ENCODE measurements at places on chromosomes 3 and 15. TPM values are rescaled to one million over a fixed set of nuclear protein-coding genes. Genes with fewer than 3 reads are reported as not detected.

GRCh38 chr3:177812492-177812891 lies 615.2 kb upstream of the TBL1XR1 start:
- DNase-seq: no peak

DNA sequence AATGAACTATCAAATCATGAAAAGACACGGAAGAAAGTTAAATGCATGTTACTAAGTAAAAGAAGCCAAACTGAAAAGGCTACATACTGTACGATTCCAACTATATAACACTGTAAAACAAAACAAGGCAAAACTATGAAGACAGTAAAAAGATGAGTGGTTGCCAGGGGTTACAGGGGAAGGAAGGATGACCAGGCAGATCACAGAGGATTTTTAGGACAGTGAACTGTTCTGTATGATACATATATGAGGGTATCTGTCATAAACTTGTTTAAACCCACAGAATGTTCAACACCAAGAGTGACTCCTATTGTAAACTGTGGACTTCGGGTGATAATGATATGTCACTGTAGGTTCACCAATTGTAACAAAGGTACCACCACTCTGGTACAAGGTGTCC lies 60.6 kb downstream of the CHSY1 start:
- DNase-seq: no peak

The GADL1 gene
- total RNA-seq: 33.1 TPM

DNA sequence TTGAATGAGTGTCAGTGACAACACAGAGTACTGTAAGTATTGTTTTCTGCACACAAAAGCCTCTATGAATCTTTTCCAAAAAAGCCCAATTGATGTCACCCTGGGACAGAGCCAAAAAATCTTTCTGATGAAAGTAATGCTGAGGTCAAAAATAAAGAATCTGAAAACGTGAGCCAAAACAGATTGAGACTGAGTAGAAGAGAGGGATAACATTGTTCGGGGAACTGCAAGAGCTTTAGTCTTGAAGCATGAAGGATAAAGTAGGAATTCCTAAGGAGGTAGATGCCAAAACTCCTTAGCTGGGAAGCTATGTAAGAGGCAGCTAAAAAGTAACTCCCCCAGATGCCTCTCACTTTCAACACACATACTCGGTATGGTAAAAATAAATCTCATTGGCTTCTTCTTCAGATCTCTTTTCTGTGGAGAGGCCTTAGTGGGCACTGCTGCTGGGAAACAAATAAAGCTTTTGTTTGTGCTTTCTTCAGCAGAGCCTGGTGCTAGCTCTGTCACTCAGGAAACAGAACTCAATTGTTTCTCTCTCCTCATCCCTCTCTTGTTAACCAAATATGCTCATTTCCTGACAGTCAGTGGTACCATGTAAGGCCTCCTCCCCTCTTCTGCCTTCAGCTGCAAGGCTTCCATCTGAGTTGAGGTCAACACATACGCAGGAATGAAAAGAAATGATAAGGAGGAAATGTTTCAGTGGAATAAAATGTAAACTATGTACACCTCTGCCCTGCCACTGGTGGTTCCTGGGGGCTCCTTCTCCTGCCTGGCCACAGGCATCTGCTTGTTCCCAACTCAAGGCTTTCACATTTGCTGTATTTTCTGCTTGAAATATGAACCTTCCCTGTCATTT lies 58.1 kb downstream of the CD200 start:
- DNase-seq: peak; percentile 92

DNA sequence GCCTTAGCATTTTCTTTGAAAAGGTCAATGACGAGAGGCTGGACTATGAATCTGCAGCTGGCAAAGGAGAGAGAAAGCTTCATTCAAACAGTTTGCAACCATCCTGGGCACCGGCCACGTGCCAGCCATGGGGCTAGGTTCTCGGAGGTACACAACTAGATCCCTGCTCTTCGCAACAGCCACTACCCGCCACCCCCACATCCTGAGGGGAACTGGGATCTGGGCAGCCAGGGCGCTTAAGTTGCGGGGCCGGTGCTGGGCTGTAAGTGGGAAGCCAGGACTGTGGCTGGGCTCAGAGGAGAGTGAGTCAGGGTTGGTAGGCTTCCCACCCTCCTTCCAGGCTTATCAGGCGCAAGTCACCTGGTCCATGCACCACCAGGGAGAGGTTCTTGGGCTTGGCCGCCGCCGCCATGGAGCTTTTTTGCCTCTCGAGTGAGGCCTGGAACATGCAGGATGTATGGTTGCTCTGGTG lies 95.0 kb upstream of the TERB2 start:
- no peak for DNase-seq

GRCh38 chr15:32676169-32676568 lies 34.7 kb downstream of the SCG5 start:
- DNase-seq: peak; percentile 22

GRCh38 chr3:23402728-23403492 lies 199.8 kb downstream of the UBE2E2 start:
- no peak for DNase-seq

The GATA2 gene
- total RNA-seq: 6.3 TPM

DNA sequence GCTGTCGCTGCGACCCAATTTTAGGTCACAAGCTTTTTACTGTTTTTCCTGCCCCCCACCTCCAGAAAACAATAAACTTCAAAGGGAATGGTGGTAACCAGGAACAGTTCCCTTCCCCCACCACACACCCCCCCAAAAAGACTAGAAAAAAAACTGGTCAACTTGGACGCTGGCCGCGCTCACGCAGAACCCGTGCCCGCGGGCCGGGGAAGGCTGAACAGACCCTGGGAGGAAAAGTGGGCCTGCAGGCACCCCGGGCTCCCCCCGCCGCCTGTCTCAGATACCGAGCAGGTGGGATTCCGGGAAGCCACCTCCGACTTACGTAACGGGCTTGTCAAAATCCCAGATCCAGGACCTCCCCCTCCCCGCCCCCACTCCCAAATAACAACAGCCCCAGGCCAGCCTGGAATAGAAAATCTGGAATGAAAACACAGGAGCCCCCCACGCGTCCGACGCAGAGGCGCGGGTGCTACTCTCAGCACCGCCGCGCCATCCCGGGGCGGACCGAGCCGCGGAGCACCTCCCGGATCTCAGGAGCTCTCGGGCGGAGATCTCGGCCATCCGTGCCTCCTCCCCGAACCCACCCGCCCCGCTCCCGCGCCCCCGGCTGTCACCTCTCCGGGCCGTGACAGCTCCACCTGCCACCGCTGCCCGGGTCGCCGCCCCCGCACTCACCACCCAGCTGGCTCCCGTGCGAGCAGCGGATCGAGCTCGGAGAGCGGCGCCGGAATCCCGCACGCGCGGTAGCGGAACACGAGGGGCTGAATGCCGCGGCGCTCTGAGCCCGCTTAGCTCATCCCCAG lies 557 bp downstream of the DENND4A start:
- DNase-seq: peak; percentile 86

The GOLGA6A gene
- total RNA-seq: not detected

DNA sequence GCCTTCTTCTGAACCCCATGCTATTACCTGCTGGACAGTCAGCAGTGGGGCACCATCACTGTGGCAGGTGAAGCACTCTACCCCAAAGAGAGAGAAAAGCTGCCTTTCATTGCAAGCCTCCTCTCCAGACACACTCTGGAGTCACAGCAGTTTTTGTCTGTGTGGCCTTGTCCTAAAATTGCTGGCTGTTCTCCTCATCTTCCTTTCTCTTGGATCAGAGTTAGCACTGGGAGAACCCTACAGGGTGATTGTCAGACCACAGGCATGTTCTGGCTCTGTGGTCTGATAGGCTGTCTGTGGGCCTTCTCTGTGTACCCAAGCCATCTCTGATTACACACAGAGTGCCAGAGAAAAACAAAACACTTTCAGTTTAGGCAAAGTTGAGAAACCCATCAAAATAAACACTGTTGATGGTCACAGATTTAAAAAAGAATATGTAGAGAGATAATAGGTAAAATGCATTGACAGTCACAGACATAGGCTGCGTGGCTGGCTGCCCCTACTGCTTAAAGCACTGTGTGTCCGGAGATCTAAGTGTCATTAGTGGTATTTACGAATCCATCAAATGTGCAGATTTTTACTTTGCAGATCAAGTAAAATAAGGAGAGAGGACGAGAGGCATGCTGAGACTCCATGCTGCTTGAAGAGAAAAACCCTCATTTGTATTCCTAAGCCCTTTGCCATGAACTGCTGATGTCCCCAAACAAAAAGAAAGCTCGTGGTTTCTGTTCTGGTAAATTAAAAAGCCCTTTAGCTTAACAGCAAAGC lies 689.9 kb downstream of the TUSC7 start:
- peak; percentile 2 for DNase-seq

DNA sequence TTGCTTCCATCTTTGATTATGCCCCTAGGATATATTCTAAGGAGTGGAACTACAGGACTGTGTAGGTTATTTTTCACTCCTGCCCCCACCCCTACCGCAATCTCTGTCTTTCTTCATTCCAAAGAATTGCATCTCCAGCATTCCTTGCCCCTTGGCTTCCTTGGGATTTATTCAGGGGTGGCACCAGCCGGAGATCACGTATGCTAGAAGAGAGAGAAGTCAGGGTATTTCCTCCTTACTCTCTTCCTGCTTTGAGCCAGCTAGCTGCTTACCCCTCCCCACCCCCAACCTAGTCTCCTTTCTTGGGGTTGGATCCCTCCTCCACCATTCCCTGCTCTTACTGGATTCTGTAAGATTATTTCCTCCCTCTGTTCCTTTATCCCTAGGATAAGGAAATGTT lies 35.0 kb upstream of the DENND4A start:
- DNase-seq: no peak

DNA sequence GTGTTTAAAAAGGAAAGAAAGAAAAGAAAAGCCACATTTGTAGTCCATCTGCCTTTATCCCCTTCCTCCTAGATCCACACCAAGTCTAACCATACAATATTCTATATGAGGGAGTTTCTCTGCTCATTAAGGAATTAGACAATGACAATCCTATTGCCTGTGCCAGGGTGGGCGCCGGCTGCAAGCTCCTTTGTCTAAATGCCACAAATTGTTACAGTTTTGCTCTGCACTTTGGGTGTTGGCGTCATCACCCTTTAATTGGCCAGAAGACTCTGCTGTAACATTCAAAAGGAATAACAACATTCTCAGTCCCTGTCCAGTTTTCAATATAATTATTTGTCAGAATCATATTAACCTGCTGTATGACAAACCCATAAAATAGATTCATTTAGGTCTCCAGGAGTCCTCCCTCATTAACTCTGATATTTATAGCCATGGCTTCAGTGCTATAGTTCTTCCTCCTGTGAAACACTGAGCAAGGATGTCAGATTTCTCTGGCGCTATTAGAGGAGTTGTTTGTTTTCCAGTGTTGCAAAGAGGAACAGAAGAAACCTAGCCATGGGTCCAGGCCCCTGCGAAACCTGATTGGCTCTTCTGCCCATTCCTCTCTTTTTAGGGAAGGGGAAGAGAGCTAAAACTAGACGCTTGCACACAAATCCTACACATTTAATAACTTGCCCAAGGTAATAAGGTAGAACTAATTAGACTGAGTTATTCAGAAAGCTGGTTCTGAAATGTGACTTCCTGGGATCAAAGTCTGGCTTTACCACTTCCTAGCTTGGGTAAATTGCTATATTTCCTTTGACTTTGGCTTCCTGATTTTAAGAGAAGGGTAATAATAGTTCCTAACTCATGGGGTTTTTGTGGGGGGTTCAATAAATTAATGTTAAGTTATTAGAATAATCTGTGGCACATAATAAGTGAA lies 112.4 kb downstream of the CD47 start:
- no peak for DNase-seq

GRCh38 chr15:33374226-33374914 lies 63.6 kb downstream of the RYR3 start:
- DNase-seq: peak; percentile 88
